Fibroblast of skin of left quadriceps (primary cell): ENCODE measurements at places on chromosomes 12 and 14.

DNA sequence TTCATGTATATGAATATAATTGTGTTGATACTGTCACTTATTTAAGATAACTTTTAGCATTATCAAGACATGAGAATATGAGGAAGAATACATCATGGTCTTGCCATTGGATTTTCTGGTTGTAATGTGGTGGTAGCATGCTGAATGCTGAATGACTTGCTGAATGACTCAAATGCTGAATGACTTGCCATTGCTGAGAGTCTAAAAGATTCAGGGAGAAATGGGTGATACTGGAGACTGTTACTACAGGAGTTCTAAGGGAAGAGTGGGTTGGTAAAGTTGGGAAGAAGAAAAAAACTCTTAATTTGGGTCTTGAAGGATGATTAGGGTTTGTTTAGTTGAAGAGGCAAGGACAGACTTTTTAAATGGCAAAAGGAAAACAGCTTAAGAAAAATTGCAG lies 72.1 kb upstream of the MANSC4 start:
- no peak for DNase-seq

GRCh38 chr14:71645656-71646055 lies 286.6 kb upstream of the RGS6 start:
- no peak for DNase-seq

GRCh38 chr14:100719976-100720520 lies 6.6 kb upstream of the DLK1 start:
- no peak for DNase-seq

DNA sequence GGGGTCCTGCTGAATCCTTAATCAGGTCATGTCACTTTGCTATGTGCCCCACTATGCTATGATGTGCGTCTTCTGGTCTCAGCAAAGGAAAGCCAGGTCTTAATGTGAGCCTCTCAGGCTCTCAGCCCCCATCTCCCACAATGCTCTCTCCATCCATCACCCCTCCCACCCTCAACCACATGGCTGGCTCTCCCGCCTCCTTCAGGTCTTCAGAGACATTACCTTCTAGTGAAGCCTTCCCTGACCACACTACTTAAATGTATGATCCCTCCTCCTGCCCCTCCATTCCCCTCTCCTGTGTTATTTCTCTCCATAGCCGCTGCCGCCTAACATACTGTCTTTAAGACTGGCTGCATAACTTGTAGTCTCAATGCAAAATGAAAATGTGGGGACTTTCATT lies 50.5 kb downstream of the KRT80 start:
- no peak for DNase-seq
